Kidney (tissue), 22 donors: ENCODE measurements at places on chromosomes 2 and 18.

DNA sequence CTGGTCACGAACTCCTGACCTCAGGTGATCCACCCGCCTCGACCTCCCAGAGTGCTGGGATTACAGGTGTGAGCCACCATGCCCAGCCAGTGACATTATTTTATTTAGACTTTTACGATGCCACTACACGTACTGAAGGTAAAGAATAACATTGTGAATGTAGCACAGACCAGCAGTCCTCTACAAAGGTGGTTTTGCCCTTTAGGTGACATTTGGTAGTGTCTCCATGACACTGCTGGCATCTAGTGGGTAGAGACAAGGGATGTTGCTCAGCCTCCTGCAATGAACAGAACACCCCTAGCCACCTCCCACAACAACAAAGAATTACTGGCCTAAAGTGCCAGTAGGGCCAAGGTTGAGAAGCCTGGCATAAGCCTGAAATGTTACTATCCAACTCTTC, 69.5 kb downstream of the MYOM1 start:
- DNase-seq, result no peak

GRCh38 chr2:182594286-182594685, 121.8 kb upstream of the DNAJC10 start:
- no peak for DNase-seq

DNA sequence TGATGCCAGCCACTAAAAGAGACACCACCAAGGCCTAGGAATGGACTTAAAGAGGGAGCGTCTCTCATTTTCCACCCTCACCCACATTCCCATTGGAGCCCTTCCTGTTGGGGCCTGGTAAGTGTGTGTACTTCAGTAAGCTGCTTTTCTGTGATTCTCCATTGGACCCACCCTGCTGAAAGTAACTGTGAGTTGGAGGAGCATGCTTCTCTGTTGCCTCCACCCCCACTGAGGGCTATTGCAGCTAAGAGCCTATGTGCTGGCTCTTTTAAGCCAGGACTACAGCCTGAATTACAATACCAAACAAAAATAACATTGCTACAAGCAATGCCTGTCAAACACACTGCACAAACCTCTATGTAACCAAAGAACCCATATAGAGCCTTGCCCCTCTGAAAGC, 81.1 kb downstream of the TRABD2A start:
- DNase-seq, result no peak

- peak; percentile 94 for DNase-seq
Measured at GRCh38 chr2:46812361-46813019, 103.1 kb downstream of the MCFD2 start.

GRCh38 chr2:127624320-127624755, 21.6 kb upstream of the GPR17 start:
- no peak for DNase-seq

DNA sequence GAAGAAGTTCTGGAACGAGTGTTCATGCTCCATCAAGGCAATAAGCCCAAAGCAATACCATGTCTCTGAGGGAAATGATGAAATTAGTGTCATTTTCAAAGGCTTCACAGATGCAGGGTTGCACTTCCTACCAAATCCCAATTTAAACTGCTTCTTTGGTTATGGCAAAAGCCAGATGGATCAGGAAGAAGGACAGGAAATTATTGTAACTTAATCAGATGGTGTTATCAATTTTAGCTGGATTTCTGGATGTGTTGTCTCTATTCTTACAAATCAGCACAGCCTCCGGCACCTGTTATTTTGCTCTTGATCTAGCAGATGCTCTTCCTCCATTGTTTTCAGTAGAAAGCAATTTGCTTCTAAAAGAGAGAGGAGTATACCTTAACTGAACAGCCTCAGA, 693.4 kb downstream of the SOCS6 start:
- no peak for DNase-seq

DNA sequence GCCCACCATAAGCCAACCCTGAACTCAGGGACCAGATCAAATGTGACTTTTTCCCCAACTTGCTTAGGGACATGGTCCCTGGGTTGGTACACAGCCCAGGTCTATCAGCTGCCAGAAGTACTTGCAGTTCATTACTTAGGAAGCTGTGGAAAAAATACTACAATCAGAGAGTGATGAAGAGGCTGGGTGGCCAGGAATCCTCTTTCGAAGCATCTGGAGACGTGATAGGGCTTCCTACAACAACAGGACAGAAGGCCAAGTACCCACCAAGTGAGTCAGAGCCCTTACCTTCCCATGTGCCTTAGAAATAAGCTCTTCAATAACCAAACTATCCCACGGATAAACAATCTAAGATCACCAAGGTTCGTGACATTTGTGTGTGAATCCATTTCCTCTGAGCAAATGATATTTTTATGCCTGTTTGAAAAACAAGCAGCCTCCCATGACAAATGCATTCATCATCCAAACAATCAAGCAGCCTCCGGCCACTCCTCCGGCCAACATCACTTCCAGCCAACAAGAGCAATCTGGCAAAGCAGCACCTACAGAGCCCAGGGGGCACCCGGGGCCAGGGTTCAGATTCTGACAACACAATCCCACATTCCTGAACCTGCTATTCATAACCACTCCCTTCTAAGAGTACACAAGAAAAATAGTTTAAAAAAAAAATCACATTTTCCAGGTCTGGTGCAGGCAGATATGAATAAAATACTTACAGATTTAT, 26.4 kb downstream of the TBC1D8 start:
- DNase-seq, result peak; percentile 63

- peak; percentile 77 for DNase-seq
Measured at GRCh38 chr2:234996069-234996940, 44.5 kb downstream of the SH3BP4 start.

- no peak for DNase-seq
Measured at GRCh38 chr2:81767187-81767912, 1462.8 kb upstream of the LRRTM1 start.

- DNase-seq, result no peak
Measured at GRCh38 chr2:109243526-109244303, 114.7 kb downstream of the SH3RF3 start.

- peak; percentile 89 for DNase-seq
Measured at GRCh38 chr2:161238560-161239325, 69.5 kb upstream of the PSMD14 start.
